ENCODE measurements at places on chromosomes 5 and 9.

- DNase-seq = no peak
These were observed 45.6 kb upstream of the MYO10 start for GRCh38 chr5:16981700-16982099.

DNA sequence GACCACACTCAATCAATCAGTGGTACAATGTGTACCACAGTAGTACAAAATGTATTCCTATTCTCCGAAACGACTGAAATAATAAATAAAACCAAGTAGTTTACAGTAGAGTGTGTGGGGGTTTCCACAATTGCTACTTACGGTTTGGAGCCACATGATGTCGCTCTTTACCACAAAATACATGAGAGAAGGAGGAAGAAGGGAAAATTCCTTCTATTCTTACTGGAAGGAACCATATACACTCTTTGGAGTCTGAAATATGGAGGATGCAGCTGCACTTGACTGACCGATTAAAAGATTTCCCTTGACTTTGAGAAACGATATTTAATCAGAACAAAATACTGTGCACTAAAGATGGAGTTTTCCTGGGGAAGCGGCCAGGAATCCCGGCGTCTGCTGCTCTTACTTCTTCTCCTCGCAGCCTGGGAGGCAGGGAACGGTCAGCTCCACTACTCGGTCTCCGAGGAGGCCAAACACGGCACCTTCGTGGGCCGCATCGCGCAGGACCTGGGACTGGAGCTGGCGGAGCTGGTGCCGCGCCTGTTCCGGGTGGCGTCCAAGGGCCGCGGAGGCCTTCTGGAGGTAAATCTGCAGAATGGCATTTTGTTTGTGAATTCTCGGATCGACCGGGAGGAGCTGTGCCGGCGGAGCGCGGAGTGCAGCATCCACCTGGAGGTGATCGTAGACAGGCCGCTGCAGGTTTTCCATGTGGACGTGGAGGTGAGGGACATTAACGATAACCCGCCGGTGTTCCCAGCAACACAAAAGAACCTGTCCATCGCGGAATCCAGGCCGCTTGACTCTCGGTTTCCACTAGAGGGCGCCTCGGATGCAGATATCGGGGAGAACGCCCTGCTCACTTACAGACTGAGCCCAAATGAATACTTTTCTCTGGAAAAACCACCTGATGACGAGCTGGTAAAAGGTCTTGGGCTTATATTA is at the start of gene PCDHA4:
PCDHA4 (plus strand) TSS at position 235 of the 942 bp plus-strand sequence.
- DNase-seq = no peak

- DNase-seq = no peak
These were observed 61.7 kb downstream of the HSPA4 start for GRCh38 chr5:133113331-133114061.

DNA sequence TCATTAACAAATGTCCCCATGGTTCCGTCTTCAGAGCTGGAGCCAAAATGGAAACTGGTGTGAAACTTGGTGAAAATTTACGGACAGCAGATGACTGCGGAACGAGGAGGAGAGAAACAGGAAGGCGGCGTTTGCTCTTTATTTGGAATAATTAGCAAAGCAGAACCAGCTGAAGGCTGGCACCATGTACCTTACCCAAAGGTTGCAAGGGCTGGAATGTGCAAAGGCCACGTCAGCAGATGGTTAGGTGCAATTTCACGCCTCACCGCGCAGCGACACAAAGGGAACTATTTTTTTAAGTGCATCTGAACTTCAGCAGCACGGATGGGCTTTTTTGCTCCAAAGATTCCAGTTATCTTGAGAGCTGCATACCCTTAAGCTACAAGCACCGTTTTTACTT is 127.4 kb downstream of the COL23A1 start:
- DNase-seq = no peak

- no peak for DNase-seq
These were observed 53.8 kb upstream of the RXRA start for GRCh38 chr9:134272302-134273023.

DNA sequence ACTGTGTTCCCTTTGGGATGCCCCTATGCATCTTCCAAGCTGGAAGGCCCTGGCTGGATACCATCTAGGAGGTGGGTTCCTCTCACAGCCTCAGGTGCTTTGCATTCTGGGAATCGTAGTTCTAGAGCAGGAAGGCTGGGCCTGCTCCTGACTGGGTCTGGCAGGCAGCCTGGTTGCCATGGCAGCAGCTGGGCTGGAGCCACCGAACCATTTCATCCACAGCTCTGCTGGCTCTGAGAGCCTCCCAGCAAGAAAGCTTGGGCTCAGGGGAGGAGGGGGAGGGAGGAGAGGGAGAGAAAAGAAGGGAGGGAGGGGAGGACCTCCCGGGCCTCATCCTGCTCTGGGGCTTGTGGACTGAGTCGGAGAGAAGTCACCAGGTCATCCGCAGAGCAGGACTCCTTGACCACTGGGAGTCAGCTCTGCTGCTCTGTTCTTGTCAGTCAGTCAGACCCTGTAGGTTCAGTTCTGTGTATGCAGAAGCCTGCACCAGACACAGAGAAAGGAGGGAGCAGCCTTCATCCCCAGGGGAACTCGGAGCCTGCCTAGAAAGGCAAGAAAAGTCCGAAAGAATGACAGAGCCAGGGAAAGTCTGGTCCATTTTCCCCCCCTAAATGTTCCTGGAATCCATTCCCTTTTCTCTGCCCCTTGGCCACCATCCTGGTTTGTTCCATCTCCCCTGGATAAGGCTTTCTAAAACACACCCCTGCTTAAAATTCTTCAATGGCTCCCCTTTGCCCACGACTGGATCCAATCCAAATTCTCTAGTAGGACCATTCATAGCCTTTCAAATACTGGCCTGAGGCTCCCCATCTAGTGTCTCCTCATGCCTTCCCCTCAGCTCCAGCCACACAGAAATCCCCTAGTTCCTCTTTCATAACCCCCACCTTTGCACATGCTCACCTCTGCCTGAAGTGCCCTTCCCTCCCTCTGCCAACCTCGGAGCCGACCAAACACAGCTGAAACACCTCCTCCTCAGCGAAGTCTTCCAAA is 65.4 kb upstream of the ARAP3 start:
- no peak for DNase-seq

- no peak for DNase-seq
These were observed 59.0 kb upstream of the RARS1 start for GRCh38 chr5:168427224-168427623.

GRCh38 chr5:82905986-82906385 is 171.2 kb downstream of the TMEM167A start:
- DNase-seq = no peak

- no peak for DNase-seq
These were observed 15.7 kb upstream of the OBP2B start for GRCh38 chr9:133224762-133225161.

Data from effector memory CD4-positive, alpha-beta T cell (primary cell).